ENCODE measurements at places on chromosomes 11 and 22. TPM values are rescaled to one million over a fixed set of nuclear protein-coding genes. Genes with fewer than 3 reads are reported as not detected.

- DNase-seq, result no peak
These were observed 377.0 kb downstream of the DDX10 start for GRCh38 chr11:109041876-109042275.

GRCh38 chr11:67071420-67072284 lies 15.0 kb downstream of the RHOD start:
- DNase-seq, result no peak

- DNase-seq, result no peak
These were observed 18.8 kb downstream of the DDX25 start for GRCh38 chr11:125923012-125923579.

- no peak for DNase-seq
These were observed 53.2 kb downstream of the MTMR3 start for GRCh38 chr22:29936186-29936585.

DNA sequence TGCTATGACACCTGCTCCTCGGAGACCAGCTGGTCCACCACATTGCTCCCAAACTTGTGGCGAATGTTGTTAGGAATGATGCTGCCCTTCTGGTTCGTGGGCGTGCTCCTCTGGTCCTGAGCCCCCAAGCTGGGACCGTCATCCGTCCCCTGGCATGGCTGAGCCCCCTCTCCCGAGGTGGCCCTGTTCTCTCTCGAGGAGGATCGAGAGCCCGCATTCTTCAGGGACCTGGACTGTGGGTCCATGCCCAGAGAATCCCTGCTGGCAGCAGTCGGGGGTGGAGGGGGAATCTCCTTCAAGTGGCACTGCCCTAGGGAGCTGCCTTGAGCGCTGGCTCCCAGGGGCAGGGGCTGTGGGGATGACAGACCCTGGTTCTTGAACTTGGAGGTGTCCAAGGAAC lies 17.4 kb downstream of the TST start:
- DNase-seq, result no peak

- no peak for DNase-seq
These were observed 20.0 kb downstream of the CYP2R1 start for GRCh38 chr11:14872032-14872431.

- no peak for DNase-seq
These were observed 408.9 kb upstream of the ANO5 start for GRCh38 chr11:21783954-21784353.

GRCh38 chr22:23520863-23521440 lies 59.1 kb downstream of the IGLL1 start:
- no peak for DNase-seq

DNA sequence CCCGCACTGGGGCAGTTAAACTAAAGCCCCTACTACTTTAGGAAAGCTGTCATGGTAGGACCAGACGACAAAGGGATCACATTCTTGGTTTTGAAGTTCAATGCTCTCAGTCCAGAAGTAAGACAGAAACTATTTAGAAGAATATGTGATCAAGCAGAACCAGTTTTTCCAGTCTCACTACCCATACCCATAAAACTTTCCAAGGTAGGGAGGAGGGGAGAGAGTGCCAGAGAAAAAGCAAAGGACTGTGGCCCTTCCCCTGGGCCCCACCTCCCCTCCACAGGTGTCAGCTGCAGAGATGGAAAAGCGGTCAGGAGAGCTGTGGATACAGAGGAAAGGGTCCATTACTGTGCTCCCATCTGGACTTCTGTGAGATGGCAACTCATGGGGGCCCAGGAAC lies 587.1 kb downstream of the SOX6 start:
- DNase-seq, result peak; percentile 57

DNA sequence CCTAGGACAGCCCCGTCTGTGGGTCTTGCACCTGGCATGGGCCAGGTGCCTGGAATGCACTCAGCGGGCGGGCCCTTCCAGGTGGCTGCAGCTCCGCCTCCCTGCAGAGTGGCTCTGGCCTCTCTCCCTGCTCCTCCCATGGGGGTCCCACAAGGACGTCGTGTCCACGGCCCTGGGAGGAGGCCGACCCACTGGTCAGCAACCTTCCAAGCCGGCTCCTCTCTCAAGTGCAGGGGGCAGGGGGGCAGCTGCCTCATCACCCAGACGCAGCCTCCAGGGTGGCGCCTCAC lies 41.9 kb downstream of the CERK start:
- no peak for DNase-seq

DNA sequence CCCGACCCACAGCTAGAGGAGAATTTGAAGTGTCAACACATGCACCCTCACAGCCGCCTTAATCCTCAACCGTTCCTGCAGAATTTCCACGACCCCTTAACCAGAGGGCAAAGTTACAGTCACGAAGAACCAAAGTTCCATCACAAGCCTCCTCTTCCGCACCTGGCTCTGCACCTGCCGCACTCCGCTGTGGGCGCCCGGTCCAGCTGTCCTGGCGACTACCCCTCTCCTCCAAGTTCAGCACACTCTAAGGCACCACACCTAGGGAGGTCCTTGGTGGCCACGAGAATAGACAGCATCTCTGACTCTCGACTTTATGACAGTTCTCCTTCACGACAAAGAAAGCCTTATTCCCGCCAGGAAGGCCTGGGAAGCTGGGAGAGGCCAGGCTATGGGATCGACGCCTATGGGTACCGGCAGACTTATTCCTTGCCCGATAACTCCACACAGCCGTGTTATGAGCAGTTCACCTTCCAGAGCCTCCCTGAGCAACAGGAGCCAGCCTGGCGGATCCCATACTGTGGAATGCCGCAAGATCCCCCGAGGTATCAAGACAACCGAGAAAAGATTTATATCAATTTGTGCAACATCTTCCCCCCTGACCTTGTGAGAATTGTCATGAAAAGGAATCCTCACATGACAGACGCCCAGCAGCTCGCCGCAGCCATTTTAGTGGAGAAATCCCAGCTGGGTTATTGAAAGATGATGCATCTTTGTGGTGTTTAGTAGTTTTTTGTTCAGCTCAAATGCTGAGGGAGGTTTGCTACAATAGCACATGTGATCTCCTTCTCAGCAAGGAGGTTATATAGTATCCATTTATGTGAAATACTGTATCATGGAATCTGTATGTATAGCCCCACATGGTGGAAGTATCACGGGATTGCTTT lies 72.1 kb downstream of the ZC3H12C start:
- no peak for DNase-seq

DNA sequence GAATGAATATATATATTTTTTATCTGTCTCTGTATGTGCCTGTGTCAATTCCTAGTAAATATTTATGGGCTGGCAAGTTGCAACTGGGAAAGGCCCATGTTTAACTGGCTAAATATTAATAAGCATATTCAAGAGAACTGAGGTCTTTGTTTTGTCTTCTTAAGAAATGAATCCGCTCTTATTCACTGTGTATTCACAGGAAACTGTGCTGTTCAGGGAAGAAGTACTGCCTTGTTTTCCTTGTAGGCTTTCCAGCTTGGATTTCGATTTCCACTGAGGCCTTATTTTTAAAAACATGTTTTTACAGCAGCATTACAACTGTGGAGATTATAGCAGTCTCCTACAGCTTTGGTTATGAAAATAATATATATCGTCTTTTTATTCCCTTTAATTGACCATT lies 64.7 kb downstream of the LDLRAD3 start:
- no peak for DNase-seq

DNA sequence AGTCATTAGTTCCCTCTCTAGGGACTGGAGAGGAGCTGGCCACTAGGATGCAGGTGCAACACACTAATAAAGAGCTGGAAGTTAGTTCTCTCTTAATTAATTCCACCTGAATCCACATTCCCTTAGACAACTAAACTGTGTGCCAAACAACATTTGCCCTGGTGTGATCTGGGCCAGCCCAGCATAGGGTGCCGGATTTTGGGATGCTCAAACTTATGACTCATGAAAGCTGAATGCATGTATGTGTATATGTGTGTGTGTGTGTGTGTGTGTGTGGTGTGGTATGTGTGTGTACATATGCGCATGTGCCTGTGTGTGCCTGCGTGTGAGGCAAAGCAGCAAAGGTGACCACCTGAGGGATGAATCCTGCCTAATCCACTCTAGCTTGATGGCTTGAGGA lies 110.7 kb downstream of the EHF start:
- DNase-seq, result no peak

DNA sequence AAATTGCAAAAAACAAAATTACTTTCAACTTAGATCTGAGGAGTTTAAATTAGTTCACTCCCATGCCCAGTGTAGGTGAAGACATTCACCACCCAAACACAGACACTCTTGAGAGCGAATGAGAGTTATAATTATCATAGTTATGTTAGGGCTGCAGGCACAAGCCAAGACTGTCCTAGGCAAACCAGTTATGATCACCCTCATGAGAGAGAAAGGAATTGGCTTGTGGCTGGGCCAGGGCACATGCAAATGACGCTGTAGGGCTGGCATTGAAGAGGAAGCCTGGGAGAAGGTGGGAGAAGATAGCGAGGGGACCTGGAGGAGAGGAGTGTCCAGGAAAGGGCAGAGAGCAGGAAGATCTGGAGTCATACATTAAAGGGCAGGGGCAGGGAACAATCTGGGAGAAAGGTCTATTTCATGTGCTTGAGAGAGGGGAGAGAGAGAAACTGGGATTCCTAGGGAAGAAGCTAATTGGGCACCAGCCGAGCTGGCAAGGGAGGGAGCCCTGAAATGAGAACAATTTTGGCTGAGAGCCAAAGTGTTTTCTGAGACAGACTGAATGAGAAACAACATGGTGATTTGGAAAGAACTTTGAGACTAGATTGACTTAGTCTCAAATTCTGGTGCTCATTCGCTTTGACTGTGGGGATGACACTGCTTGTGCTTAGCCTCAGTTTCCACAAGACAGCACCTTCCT lies 279.9 kb downstream of the KIRREL3 start:
- no peak for DNase-seq

GRCh38 chr11:16317712-16318111 lies 38.6 kb downstream of the SOX6 start:
- DNase-seq, result no peak

The C11orf97 gene
- total RNA-seq, result not detected

The SYT8 gene
- 3.4 TPM for total RNA-seq

The OSBP2 gene
- 5.2 TPM for total RNA-seq

The TPBGL gene
- total RNA-seq, result not detected

The NXPE4 gene
- total RNA-seq, result not detected

The THY1 gene
- total RNA-seq, result 39.2 TPM

All from urinary bladder (tissue), 4 donors.